Putamen (tissue), 1 donor: ENCODE measurements at places on chromosomes 1 and 21.
A peak's percentile ranks its signal among the peaks of the same experiment; 100 is the strongest.

DNA sequence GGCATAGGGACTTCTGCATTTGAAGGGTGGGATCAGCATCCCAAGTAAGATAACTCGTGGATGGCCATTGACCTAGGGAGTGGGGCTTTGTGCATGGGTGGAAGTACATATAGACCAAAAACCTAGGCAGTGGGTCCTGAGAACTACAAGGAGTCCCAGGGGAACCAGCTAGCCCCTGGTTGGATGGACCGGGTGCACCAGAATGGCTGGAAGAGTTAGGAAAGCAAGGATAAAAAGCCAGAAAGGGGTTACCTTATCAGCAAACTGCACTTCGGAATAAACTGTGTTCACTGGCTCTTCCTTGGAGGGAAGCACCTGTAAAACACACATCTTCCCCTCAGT, 26.6 kb upstream of the SLAMF6 start:
- DNase-seq = no peak

GRCh38 chr1:208425096-208425495, 180.9 kb upstream of the PLXNA2 start:
- no peak for DNase-seq

- DNase-seq = no peak
These were observed 3.0 kb downstream of the LDLRAD2 start for GRCh38 chr1:21814981-21815582.

- no peak for DNase-seq
These were observed 719.8 kb upstream of the ADGRL4 start for GRCh38 chr1:79726321-79726720.

DNA sequence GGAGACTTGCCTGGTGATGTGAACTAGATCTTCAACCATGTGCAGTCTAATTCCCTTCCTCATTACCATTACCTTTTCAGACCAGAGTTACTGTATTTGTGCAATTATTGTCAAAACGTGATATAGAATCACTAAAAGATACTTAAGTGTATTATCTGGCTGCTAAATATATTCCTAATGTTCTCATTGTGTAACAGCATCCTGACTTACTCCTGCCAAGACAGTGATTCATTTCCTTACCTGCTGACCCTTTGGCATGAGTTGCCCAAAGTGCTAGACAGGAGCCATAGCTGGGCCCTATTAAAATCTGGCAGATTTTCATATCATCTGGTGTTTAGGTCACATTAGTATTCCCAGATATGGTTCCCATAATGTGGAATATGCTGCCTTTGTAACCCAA, 598.3 kb upstream of the CAMK1G start:
- DNase-seq = no peak

GRCh38 chr1:82614090-82614489, 813.4 kb downstream of the ADGRL2 start:
- DNase-seq = no peak

GRCh38 chr1:40703316-40703715, 11.8 kb downstream of the NFYC start:
- DNase-seq = no peak

DNA sequence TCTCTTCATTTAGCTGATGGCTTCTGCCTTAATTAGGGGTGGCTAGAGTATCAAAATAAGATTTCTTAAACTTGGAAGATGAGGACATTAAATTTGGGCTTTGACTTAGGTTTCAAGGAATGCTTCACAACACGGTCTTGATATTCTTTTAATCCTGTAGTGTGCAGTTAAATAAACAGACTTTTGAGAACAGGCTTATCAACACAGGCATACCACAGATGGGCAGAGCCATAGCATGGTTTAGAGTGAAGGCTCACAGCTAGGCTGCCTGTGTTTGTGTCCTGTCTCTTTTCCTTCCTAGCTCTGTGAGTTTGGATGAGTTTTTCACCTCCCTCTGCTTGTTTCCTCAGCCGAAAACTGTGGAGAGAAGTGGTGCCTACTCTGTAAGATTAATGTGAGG, 102.3 kb upstream of the IPO9 start:
- no peak for DNase-seq

DNA sequence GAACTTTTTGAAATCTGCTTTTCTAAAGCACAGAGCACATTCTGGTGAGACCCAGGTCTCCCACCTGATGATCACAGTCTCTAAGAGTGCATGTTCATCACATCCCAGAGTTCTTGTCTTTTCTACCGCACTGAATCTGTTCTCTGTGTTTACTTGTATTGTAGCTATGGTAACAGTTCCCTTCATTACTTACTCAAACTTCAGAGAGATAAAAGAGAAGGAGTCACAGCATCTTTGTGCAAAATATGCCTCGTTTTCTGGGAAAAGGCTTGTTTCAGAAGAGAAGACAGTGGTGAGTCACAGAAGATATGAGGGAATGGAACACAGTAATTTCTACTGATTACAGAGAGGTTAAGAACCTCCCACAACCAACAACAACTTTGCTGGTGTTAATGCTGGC, 580.6 kb downstream of the PLA2G4A start:
- no peak for DNase-seq

DNA sequence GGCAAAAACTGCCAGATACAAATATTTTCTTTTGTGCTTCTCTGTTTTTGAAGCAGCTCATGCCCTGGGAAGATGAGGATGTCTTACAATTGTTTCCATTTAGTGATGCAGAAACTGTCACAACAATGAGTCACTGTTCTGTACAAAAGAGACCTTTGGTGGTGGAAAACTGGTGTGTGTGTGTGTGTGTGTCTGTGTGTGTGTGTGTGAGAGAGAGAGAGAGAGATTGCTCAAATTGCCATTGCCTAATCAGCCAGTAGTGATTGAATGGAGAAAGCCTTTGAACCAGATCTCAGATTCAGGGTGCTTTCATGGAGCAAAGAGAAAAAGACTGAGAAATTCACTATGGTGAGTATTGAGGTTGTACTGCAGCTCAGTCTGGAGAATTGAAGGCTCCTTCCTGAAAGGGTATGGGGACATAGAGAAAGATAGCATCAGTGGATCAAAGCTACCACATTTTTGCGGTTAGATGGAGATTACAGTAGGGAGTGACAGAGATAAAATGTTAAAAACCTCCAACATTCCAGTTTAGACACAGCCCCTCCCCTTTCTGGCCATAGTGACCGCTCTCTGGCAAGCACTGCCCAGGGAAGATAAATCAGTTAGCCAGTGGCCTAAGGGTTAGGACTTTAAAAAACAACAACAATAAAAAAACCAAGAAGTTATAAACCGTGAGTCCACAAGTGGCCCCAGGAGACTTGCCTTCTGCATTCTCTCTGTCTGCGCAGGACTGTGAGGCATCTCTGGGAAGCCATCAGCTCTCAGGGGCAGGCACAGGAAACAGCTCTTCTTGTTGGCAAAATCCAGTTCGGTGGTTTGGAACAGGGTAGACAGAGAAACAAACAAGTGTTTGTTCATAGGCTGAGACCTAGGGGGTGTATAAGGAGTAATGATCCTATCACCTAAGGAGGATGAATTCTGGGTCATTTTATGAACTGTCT, 406.5 kb downstream of the DUSP10 start:
- DNase-seq = peak; percentile 88
